ENCODE measurements at places on chromosomes 5 and 9.

DNA sequence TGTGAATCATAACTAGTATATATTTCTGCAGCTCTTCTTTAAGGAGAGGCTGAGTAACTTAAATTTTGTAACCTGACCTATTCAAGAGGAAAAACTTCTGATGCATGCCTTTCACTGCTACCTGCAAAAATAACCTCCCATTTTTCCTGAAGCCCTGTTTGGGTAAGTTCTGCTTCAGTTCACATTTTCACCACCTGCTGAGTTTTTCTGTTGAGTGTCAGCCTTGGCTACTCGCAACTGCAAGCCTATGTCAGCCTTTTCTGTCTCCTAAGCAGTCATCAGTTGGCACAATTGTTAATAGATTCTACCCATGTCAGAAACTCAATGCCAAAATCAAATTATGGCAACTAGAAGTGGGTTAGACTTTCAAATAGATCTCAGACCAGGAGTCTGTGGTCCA is 8.2 kb upstream of the TNFAIP8 start:
- peak; percentile 32 for DNase-seq

- DNase-seq = no peak
Measured at GRCh38 chr9:69822116-69822750, 1.6 kb downstream of the CFAP95 start.

DNA sequence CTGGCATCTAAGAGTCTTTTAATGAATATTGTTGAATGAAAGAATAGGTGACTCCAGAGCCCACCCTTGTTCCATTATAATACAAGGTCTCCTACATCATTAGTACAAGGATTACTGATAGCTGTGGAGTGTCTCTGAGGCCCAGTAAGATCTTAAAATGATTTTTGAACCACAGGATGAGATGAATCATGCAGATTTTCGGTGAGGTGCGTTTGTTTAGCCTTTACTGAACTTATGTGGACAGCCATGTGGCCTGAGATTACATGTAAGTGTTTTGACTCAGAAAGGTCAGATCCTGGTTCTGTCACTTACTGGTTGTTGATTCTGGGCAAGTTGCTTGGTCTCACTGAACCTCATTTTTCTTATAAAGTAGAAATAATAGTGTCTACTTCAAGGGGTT is 21.6 kb downstream of the NFX1 start:
- DNase-seq = no peak

DNA sequence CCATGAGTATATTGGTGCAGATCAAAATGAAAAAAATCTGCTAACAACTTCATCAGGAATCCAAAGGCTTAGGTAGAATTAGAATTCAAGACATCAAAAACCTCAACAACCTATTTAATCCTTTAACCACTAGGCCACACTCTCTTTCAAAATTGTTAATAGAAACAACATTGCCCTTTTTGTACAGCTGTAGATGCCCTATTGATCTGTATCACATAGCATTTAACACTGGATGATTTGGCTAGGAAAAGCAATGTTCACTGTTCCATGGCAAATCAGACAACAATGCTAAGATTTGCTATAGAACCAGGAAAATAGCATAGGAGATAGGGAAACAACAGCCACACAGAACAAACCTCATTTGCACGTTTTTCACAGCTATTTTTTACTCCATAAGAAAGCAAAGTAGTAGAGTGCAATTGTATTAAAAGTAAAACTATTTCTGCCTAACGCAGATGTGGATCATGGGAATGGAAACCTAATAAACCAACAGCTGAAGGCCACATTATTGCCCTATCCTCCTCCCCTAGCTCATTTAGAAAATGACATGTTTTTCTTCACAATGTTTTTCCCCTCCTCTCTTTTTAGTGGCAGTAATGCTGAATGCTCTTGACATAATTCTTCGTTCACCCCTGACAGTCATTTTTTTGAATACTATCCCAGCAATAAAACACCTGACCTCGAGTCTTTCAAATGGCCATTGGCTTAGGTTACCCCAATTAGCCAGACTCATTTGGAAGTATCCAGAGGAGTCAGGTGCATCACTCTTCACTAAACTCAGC is 373.0 kb upstream of the CCNH start:
- no peak for DNase-seq

DNA sequence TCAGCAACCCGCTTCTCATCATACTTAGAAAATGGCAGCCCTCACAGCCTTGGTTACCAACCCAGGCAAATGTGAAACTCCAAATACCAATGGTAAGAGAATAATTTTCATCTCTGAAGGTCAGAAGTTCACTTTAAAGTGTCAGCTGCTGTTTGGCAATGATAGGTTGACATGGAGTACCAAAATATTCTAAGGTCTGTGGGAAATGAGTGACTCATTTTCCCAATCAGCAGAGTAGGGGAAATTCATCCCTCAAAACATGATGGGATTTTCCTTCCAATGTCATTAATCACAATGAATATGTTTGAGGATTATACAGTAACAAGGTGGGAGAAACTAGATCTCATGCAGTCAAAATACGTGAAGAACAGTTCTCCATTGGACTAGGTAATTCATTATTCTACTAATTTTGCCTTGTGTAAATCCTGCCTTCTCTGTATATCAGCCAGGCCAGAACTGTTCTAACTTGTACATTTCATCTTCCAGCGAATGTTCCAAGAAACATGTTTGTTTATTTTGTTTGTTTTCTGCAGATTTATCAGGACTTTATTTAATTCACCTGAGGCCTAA is 53.1 kb upstream of the ERBIN start:
- no peak for DNase-seq

- no peak for DNase-seq
Measured at GRCh38 chr5:2902186-2902585, 150.7 kb upstream of the IRX2 start.

DNA sequence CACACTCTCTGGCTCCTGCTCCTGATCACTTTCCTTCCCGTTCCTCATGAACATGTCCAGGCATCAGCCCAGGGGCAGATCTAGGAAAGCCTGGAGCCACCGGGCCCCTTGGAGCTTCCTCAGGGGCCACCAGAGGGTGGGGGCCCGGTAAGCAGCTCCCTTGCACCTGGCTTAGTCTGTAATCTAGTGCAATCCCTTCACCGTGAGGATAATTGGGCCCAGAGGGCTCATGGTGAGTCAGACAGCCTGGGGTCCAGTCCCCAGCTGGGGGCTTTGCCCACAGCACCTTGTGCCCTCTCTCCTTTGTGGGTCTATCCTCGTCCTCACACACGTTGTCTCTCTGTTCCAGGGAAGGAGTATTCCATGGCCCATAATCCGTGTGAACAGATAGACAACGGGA is 10.4 kb upstream of the ALDH1B1 start:
- DNase-seq = peak; percentile 93

GRCh38 chr9:113566016-113566711 is 102.6 kb downstream of the RGS3 start:
- DNase-seq = peak; percentile 60

DNA sequence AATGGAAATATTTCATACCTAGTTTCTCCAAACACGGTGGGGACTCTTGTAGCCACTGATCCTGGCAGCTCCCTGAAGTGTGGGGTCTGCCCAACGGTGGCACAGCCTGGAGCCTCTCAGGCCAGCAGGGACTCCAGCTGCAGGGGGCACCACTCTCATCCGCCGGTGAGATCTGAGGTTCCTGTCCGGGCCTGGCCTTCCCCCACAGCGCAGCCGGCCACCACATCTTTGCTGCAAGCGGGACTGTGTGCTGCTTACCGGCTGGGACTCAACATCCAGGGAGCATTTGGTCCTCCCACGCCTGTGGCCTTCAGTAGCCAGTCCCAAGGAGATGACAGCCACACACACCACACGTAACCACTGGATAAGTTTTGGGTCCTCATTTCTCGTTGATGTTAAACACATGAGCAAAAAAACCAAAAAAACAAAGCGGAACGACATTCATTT is 7.7 kb upstream of the NKX2-5 start:
- DNase-seq = no peak

DNA sequence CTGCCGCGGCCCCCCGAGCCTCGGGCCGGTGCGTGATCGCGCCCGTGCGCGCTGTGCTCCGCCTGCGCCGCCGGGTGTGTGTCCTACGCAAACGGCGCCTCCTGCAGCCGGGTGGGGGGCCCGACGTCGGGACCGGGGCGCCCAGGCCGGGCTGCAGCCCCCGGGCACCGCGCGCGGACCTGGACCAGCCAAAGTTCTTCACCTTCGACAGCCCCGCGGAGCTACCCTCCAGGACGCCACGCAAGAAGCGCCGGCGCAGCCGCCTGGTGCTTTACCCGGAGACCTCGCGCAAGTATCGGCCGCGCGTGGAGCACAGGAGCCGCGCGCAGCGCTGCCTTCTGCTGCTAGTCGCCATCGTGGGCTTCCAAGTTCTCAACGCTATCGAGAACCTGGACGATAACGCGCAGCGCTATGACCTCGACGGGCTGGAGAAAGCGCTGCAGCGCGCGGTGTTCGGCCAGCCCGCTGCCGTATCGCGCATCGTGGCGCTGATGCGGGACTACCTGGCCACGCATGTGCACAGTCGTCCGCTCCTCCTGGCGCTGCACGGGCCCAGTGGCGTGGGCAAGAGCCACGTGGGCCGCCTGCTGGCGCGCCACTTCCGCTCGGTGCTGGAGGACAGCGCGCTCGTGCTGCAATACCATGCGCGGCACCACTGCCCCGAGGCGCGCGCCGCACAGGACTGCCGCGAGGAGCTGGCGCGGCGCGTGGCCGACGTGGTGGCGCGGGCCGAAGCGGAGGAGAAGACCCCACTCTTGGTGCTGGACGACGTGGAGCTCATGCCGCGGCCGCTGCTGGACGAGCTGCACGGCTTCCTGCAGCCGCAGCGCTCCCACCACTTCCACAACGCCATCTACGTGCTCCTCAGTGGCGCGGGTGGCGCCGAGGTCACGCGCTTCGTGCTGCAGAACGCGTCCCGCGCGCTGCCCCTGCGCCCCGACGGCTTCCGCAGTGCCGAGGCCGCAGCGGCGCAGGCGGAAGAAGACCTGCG is 1.5 kb downstream of the TOR4A start:
- no peak for DNase-seq

DNA sequence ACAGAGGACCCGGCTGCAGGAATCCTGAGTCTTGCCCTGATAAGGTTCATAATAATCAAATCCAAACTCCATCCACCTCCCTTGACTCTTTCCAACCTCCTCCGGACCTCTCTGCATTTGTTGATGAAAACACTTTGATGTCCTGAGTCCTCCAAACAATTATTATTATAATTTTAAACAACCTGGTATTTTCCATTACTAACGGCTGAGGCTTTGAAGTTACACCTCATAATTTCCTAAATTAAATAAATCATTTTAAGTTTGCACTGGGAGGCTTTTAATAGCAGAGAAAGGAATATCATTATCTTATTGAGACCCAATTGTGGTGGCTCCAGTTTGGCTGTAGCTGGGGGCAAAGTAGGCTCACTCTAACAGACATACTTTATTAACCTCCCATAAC is 9.5 kb downstream of the MSX2 start:
- no peak for DNase-seq

DNA sequence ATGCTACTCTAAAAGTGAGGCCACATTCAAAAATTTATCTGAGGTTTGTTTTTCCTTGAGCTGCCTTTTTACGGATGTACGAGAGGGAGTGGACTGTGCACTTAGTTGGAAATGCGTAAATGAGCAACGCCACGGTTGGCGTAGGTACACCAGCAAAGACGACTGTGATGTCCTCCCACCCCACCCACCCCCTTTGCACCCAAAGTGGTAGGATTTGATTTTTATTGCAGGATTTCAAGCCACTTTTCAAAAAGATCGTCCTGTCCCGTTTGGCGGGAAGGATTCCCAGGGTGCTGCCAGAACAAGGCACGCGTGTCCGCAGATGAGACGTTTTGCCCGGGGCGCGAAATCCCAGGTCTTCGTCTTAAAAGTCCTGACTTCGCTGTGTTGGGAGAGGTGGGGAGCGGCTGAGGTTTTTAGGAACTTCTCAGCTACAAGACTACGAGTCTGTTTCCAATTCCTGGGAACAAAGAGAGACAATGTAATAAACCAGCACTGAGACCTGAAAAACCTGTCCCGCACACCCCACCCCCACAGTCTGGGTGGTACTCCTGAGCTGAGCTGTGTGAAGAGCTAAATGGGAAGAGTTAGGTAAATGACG is 1.0 kb upstream of the TLE1 start:
- peak; percentile 8 for DNase-seq

DNA sequence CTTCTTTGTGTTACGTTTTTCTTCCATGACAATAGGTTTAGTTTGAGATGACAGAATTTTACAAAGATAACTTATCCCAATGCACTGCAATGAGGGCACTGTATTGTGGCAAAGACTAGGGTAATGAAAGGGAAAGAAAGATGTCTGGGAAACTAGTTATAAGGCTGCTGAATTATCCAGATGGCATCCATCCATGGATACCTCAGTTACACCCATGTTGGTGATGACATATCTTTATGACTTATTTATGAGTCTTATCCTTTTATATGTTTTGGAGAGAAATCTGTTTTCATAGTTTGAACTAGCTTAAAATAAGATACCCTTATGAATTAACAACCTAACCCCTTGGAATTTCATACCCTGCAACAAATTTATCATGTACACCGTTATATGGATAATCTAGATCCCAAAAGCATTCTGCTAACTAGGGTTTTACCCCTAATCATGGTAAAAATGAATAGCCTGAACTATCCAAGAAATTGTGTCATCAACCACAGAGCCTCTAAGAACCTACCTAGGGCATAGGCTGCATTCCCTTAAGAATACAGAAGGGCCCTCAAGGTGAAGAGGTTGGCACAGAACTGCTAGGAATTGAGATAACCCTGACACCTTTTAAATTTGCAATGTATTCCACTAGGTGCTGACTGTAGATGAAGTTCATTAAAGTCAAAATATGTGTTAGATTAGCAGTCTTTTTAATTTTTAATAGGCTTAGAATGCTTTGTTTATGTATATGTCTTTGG is 49.5 kb upstream of the RORB start:
- DNase-seq = no peak

DNA sequence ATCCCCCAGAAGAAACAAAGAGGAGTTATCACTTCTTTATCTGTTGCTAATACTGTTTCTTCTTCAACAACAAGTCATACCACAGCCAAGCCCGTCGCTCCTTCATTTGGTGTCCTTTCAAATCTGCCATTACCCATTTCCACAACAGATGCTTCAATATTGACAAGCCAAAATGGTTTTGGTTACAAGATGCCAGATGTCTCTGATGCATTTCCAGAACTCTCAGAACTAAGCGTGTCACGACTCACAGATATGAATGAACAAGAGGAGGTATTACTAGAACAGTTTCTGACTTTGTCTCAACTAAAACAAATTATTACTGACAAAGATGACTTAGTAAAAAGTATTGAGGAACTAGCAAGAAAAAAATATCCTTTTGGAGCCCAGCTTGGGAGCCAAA is 16.0 kb upstream of the HAND1 start:
- no peak for DNase-seq

DNA sequence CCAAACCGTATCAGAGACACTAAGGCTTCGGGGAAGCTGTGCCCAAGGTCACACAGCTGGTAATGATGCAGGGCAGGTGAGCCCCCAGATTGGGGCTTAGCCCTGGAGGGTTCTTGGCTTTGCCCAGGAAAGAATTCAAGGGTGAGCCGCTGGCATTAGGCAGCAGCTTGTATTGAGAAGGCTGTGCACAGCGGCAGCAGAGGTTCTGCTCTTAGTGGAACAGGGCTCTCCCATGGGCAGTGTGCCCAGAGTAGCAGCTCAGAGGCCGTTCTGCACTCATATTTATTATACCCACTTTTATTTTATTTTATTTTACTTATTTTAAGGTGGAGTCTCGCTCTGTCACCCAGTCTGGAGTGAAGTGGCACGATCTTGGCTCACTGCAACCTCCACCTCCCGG is 85.8 kb upstream of the IER5L start:
- no peak for DNase-seq
